ENCODE measurements at places on chromosomes 5 and 9.

DNA sequence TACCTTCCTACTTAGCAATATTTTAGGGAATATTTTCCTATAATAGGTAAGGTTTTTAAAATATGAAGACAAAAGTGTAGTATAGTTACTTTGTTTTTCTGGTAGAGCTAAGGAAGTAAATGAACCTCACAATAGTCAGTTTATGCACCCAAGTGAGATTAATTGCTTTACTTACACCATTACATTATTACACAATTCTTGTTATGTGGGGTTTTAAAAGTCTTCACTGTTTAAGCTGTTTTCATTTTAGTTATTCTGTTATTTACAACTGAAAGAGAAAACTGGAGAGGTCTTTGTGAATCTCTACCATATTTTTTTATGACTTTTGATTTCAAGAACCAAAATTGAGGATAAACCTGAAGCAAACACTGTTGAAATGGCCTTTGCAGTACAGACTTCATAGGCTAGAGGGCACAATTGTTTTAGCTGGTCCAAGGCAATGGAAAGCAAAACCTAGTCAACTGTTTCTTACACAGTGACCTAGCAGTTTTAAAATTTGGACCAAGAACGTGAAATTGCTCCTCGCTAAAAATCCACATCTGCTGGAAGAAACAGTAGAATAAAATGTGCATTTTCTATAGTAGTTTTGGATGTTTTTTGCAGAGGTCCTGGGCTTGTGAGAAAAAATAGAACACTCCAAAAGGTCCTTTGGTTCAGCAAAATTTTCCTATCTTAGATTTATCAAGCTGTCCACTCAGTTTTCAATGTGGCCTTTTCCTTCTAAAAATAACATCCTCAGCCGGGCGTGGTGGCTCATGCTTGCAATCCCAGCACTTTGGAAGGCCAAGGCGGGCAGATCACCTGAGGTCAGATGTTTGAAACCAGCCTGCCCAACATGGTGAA lies 66.4 kb upstream of the FER start:
- no peak for DNase-seq

DNA sequence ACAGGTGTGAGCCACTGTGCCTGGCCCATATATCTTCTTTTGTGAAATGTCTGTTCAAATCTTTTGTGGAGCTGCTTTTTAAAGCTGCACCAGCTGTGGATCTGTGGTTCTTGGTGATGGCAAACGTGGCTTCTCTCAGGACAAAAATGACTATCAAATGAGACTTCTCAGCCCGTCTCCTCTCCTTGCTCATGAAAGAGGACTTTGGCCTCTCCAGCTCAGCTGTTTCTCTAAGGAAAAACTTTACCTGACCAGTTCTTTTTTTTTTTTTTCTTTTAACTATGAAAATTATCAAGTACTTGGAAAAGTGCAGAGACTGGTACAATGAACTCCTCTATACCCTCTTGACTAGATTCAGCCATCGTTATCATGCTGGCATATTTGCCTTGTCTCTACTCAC lies 44.8 kb downstream of the RALGPS1 start:
- DNase-seq = no peak

- DNase-seq = no peak
Measured at GRCh38 chr9:15346837-15347236, 39.8 kb upstream of the TTC39B start.

DNA sequence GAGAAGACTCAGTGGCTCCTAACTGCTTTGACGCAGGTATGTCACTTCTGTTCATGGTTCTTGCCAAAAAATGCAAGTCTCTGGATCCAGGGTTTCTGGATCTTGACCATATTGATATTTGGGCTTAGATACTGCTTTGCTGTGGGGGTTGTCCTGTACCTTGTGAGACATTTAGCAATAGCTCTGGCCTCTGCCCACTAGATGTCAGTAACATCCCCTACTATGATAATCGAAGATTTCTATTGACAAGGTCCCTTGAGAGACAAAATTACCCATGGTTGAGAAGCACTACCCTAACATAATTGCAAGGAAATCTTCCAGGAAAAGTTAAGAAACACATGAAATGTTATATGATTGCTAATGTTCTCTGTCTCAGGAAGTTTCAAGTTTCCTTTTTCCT lies 285.4 kb downstream of the TMEM232 start:
- no peak for DNase-seq

- no peak for DNase-seq
Measured at GRCh38 chr9:87816036-87816435, 66.6 kb upstream of the SPATA31E1 start.

Measured in stimulated activated CD8-positive, alpha-beta memory T cell treated with anti-CD3 and anti-CD28 coated beads, Interleukin-2, amount 100 ng/mL, for 48 hours (primary cell).